ENCODE measurements at places on chromosomes 16 and 17.

GRCh38 chr17:2705263-2705662, 6.3 kb downstream of the CLUH start:
- DNase-seq: no peak

DNA sequence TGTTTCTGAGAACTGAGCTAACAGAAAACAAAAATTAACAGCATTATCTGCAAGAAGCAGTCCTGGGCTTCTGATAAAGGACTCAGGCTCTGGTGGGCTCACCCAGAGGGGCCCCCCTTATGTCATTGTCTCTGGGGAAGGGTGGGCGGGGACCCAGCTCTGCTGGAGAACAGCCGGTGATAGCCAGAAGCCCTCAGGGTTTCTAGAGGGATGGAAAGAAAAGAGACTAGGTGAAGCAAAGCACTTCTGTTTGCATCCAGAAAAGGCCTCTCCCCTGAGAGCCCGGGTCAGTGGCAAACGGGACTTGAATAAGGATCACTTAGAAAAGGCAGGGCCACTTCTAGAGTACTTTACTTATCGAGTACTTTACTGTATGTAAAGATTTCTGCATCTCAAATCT, 7.0 kb upstream of the CDC42EP4 start:
- no peak for DNase-seq

- DNase-seq: no peak
Observed at GRCh38 chr16:57186872-57187854, 1.0 kb downstream of the RSPRY1 start.

- no peak for DNase-seq
Observed at GRCh38 chr17:29042679-29043538, at the start of gene PIPOX. TSS of gene PIPOX (plus strand) at chr17:29043141. CDS start at chr17:29043226, 85 bp downstream.

DNA sequence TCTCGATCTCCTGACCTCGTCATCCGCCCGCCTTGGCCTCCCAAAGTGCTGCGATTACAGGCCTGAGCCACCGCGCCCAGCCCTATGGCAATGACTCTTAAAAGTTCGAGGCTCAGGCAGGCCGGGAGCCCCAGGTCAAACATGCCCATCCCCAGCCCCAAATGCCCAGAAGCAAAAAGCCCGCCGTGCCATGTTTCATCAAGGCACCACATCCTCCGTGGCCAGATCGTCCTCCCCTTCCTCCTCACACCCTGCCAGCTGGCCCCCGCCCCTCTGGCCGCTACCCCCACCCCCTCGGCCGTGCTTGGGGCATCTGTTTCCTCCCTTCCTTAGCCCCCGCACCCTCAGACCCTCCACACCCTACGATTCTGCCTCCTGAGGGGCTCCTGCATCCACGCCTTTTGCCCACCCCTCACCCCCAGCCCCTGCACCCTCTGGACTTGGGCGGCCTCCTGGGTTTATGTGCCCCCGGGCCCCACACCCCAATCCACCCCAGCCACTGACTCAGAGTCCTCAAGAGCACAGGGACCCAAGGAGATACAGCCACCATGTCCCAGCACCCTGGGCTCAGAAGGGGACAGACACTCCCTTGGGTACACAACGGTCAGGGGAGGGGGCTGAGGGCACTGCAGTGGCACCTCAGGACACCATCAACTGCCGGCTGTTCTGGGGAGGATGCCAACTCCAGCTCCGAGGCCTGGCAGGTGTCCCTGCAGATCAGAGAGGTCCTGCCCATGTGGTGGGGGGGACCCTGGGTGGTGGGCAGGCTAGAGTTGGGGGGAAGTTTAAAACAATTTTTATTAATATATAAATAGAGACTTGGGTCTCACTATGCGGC, 7.1 kb downstream of the CTRB1 start:
- DNase-seq: no peak

GRCh38 chr17:33837281-33837680, 417.8 kb upstream of the CCL2 start:
- no peak for DNase-seq

DNA sequence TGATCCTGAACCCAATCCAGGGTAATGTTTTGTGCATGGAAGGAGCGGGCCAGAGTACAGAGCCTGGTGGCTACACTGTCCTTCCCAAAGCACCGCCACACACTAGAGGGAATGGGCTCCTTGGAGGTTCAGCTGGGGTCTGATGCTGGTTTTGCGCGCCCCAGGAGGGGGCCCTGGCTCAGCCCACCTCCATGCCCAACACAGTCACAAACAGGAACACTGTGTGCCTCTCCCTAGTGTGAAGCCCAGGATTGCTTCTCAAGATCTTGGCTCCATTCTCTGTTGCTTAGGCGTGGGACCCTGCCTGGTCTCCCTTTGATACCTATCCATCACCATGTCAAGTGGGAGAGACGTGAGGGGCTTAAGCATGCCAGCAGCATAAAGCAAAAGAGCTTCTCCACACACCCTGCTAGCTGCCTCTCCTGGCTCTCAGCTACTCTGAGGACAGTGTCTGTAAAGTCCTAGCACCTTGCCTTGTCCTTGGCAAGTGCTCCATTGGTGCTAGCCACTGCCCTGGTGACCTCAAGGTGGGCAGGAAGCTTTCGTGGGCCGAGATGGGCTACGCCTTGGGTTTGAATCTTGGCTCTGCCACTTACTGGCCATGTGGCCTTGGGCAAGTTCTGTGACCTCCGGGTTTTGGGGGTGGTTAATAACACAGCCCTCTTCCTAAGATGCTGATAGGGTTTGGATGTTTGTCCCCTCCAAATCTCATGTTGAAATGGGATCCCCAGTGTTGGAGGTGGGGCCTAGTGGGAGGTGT, 122.2 kb downstream of the C16orf78 start:
- DNase-seq: no peak

DNA sequence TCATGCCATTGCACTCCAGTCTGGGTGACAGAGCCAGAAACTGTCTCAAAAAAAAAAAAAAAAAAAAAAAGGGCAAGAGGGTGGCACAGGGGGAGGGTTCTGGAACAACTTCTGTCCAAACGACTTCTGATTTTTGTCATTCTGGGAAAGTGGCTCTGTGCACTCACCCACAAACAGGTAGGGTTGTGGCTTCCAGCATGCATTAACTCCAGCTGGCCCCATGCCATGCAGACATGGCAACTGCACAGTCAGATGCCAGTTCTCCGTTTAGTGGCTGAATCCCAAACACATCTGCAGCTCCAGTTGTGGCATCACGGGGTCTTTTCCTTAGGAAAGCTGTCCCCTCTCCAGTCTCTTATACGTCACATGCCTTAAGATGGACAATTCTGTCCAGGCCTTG, 30.3 kb downstream of the B4GALNT2 start:
- no peak for DNase-seq

GRCh38 chr17:45314741-45315647, 1.8 kb downstream of the MAP3K14 start:
- no peak for DNase-seq

DNA sequence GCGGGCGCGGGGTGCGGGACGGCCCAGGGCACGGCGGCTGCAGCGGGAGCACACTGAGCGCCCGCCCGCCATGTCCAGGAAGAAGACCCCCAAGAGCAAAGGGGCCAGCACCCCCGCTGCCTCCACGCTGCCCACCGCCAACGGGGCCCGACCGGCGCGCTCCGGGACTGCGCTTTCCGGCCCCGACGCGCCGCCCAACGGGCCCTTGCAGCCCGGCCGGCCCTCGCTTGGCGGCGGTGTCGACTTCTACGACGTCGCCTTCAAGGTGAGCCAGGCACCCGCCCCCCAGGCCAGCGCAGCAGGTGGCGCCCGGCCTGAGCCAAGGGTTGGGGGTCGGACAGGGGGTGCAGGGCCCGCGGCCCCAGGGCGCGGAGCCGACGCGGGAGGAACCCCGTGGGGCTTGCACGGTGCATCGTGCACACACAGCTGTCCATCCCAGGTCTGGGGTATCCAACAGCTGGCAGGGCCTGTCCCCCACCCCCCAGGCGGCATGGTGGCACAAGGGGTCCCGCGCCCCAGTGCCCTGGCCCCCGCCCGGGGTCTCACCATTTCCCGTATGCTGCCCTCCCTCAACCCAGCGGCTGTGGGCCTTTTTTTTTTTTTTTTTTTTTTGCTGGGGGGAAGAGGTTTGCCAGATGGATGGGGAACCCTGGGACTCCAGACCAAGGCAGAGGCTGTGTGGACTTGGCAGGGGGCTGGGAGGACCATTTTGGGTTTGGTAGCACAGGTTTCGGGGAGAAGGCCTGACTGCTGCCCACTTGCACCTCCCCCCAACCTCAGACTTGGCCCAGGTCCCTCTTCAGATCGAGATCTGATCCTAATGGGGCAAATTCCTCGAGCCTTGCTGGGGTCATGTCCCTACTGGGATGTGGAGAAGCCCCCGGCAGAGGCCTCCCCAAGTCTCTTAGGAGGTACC, 547 bp downstream of the RAB26 start:
- no peak for DNase-seq

GRCh38 chr17:66966298-66966697, 1.8 kb downstream of the CACNG4 start:
- no peak for DNase-seq

- DNase-seq: no peak
Observed at GRCh38 chr17:40347319-40348135, 17.0 kb downstream of the GJD3 start.

GRCh38 chr17:73189417-73190099, 3.3 kb upstream of the COG1 start:
- DNase-seq: no peak

GRCh38 chr16:9816644-9817043, 365.6 kb downstream of the GRIN2A start:
- DNase-seq: no peak

DNA sequence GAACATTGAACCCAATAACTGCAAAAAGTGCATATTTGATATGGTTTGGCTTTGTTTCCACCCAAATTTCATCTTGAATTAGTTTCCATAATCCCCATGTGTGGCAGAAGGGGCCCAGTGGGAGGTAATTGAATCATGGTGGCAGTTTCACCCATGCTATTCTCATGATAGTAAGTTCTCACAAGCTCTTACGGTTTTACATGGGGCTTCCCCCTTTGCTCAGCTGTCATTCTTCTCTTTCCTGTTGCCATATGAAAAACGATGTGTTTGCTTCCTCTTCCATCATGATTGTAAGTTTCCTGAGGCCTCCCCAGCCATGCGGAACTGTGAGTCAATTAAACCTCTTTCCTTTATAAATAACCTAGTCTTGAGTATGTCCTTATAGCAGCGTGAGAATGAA, 127.6 kb downstream of the CHD9NB start:
- no peak for DNase-seq

- DNase-seq: no peak
Observed at GRCh38 chr17:56658648-56659047, 65.1 kb downstream of the NOG start.

GRCh38 chr16:8894736-8895334, 12.7 kb downstream of the LITAFD start:
- DNase-seq: no peak

DNA sequence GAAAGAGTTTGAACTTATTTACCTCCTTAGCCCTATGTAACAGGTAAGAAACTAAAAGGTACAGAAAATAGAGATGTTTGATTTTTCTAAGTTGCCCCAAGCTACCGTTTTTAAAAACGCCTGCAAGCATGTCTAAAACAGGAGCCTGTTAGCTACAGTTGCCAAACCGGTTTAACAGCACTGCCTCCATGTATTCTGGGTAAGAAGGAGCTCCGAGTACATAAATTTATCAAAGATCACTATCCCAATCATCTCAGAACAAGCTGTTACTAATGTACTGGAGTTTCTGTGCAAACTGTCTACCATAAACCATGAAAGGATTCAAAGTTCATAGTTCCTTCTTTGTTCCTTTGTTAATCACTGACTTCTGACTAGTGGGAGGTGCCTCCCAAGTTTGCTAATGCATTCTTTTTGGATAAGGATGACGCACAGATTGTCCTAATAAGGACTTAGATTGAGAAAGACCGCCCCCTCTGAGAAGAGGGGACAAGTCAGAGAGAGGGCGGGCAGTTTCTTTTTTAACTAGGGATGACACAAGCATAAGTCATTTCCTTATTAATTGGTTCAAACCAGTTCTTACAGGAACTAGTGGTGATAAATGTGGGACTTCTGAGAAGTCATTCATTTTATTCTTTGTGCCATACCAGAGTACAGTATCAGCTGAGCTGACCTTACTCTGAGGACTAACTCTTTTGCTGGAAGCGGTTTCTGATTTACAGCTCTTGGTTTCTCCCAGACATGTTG, 55.3 kb downstream of the TUBD1 start:
- peak; percentile 99 for DNase-seq

GRCh38 chr17:1755827-1756262, 6.0 kb upstream of the SERPINF1 start:
- no peak for DNase-seq

DNA sequence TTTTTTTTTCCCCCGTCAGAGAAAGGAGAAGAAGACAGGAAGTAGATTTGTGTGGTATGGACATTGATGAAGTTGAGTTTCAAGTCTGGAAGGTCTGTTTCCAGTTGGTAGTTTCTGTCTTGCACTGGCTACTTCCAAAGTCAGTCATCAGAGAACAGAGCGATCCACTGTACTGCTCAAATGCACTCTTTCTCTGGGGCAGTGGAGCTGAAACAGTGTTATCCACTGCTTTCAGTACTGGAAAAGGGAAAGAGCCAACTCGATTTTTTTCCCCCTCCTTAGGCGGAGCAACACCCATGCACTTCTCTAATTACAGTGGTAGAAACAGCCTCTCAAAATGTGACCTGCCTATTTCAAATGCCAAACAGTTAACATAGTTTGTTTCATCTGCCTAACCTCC, 7.4 kb downstream of the PRKCA start:
- DNase-seq: no peak

- DNase-seq: no peak
Observed at GRCh38 chr16:87328846-87329245, 11.7 kb upstream of the C16orf95 start.

DNA sequence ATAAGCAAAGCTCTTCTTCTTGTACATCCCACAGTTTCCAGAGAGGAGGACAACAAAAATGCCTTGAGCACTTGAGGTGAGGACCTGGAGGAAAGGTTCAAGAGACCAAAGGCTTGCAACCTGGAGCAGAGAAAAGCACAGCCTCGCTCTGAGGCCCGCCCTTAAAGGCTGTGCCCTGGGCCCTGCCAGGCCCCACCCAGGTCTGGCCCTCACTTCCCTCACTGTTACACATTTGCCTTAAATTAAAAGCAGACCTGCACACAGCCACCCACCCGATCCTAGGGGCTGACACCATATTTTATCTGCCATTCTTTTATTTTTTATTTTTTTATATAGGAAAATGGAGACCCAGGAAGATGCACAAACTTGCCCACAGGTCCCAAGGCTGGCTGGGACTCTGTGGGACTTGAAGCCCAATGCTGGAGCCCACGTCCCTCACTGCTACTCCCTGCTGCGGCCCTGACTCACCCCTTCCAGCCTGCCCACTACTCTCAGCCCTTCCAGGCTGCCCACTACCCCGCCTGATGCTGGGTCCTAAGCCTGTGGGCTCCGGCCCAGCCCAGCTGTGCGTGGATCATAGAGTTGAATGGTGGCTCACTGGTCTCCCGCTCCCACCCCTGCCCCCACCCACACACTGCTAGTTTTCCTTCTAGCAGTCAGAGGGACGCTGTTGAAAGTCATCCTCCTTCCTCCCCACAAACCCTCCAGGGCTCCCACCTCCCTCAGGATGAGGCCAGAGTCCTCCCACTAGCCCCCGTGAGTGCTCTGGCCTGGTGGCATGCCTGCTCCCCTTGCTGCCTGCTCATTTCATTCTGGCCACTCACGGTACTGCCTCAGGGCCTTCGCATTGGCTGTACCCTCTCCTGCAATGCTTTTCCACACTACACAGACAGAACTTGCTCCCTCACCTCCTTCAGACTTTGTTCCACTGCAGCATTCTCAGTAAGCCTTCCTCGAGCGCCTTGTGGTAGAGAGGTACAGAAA, 77.6 kb upstream of the MED9 start:
- no peak for DNase-seq

Measured in AG09319 (cell line).